NCI-H1092 (cell line): ENCODE measurements at places on chromosomes 6 and 20.

GRCh38 chr6:113857556-113858479 lies 673 bp downstream of the MARCKS start:
- DNase-seq = peak; percentile 40

DNA sequence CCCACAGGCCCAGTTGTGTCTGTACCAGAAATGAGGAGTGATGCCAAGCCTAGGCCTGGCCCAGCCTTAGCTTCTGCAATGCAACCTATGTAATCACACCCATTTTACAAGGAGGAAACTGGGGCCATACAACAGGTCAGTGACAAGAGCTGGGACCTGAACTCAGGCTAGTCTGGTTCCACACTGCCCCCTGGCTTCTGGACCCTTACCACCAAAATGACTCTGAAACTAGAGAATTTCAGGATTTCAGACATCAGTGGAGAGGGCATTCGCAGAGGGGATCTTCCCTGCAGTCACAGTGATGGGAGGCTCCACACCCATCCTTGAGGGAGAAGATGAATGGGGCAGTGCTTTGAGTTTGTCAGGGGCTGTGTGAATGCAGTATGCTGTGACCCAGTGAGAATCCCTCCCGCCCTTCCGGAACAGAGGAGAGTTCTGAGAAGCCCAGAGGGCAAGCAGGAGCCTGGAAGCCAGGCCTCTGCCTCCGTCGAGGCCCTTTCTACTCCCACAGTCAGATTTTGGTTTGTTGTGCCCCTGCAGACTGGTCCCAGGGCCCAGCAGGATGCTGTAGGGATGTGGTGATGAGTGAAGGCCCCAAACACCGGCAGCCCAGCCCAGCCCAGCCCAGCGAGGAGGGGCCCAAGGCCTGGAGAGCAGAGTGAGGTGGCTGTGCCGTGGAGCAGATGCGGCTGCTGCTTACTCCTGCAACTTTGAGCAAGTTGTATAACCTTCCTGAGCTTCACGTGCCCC lies 48.1 kb upstream of the MYL9 start:
- no peak for DNase-seq

- no peak for DNase-seq
Observed at GRCh38 chr6:42378536-42378935, 73.2 kb downstream of the TRERF1 start.

- no peak for DNase-seq
Observed at GRCh38 chr6:150355932-150356331, 12.9 kb upstream of the IYD start.

- DNase-seq = no peak
Observed at GRCh38 chr6:70375166-70375565, 38.1 kb upstream of the FAM135A start.

- DNase-seq = no peak
Observed at GRCh38 chr20:48739395-48740291, 88.2 kb downstream of the PREX1 start.

GRCh38 chr6:168049706-168050224 lies 29.2 kb downstream of the FRMD1 start:
- no peak for DNase-seq

DNA sequence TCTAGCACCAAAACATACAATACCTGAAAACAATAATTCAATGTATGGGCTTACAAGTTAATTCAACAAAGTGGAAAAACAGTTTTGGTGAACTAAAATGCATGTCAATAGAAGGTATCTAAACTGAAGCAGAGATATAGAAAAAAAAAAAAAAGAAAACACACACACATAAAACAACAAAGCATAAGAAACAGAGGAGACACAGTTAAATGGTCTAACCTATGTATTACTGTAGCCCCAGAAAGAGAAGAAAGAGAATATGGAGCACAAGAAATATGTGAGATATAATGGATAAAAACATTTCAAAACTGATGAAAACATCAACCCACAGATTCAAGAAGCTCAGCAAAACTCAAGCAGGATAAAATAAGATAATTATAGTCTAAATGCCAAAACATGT lies 118.7 kb downstream of the MAP3K5 start:
- no peak for DNase-seq

- DNase-seq = peak; percentile 51
Observed at GRCh38 chr20:11274141-11274594, 600.4 kb upstream of the JAG1 start.

GRCh38 chr6:16124198-16125180 lies 4.4 kb upstream of the MYLIP start:
- no peak for DNase-seq

GRCh38 chr6:166697113-166697512 lies 70.1 kb upstream of the RPS6KA2 start:
- no peak for DNase-seq

- no peak for DNase-seq
Observed at GRCh38 chr6:130161683-130162404, 60.9 kb downstream of the SAMD3 start.

- no peak for DNase-seq
Observed at GRCh38 chr20:44615876-44616603, 33.7 kb downstream of the PKIG start.

DNA sequence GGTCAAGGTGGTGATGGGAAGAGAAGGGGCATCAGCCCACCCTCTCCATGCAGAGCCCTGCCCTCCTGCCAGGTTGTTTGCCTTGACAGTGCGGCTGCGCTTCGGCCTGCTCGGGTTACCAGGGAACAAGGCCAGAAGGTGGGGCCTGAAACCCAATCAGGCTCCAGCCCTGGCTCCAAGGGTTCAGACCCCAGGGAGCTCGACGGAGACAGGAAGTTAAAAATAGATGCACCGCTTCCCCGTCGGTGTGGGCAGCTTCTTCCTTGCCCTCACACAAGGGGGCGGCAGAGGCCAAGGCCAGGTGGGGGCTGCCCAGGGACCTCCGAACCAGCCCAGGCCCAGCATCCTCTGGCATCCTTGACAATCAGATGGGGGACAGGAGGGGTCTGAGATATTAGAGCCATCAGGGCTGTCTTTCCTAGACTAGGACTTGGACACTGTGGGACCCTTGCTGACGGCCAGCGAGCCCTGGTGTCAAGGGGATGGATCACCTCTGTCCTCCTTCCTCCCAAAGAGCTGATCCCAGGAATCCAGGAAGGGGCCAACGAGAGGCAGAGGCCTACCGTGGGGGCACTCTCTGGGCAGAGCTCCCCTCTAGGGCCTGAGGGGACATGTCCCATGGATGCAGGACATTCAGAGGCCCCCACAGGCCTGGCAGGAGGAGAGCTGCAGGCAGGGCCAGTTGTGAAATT lies 65.2 kb downstream of the RIPOR3 start:
- peak; percentile 20 for DNase-seq

- DNase-seq = no peak
Observed at GRCh38 chr6:87661503-87661902, 40.5 kb downstream of the AKIRIN2 start.

DNA sequence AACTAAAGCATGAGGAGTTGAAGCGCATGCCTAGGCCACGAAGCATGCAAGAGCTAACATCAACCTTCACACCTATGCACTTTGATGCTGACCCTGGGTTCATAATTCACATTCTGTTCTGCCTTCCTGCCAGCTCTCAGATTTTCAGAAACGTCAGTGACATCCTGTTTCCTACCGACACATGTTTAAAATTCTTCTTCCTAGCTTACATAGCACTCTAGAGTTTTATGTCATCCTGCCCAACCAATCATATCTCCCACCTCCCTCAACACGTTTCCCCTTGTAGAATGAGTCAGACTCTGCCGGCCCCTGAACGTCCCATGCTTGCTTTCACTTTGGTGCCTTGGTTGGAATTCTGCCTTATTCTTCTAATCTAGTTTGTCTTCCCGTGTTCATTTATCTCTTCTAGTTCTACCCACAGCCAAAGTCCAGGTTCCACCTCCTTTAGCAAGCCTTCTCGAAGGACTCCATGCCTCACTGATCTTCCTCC lies 97.2 kb upstream of the MAP7 start:
- no peak for DNase-seq

DNA sequence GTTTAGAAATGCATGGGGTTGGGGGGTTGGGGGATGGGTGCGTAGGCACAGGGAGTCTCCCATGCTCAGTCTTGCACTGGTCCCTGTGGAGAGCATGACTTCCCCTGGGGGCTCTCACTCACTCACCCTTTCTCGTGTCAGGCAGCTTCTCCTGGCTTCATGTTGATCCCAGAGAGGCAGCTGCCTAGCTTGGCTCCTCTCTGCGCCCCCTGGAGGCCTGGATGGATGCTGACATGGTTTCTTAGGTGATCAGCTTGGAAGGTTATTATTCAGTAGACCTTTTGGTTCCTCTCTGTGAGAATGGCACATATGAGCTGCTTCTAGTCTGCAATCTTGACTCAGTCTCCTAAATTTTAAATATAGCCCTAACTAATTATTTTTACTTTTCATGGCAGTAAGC lies 109.3 kb upstream of the FAM83B start:
- DNase-seq = no peak

DNA sequence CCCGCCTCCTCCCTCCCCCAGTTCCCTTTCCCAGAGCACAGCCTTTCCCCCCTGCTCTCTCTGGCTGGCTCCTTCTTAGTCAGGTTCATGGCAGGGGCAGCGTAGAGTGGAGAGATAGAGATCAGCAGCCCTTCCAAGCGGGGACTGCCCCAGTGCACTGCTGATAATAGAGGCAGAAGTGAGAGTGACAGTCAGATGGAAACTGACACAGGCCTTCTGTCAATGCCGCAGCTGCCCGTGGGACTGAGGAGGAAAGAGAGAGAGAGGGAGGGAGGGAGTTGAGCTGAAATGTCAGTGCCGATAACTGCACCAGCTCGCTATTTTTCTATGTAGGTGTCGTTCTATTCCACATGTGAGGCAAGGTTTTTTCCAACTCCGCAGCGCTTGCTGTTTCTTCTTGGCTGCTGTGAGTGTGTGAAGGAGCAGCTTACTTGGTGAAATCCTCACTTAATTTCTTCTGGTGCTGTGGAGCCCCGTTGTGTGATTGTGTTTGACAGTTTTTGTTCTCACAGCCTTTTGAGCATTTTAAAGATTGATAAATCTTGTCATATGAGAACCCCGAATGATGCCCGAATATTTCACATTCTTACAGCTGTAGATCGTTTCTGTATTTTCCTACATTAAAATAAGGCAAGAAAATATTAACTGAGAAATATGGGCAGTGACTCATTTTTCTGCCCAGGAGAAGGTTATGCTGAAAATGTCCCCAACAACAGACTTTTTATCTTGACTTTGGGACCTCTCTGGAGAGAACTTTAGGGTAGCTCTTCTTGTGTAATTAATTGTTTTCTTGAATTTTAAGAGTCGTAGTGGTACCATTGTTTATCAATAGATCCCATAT lies 386.4 kb upstream of the MMS22L start:
- DNase-seq = no peak

DNA sequence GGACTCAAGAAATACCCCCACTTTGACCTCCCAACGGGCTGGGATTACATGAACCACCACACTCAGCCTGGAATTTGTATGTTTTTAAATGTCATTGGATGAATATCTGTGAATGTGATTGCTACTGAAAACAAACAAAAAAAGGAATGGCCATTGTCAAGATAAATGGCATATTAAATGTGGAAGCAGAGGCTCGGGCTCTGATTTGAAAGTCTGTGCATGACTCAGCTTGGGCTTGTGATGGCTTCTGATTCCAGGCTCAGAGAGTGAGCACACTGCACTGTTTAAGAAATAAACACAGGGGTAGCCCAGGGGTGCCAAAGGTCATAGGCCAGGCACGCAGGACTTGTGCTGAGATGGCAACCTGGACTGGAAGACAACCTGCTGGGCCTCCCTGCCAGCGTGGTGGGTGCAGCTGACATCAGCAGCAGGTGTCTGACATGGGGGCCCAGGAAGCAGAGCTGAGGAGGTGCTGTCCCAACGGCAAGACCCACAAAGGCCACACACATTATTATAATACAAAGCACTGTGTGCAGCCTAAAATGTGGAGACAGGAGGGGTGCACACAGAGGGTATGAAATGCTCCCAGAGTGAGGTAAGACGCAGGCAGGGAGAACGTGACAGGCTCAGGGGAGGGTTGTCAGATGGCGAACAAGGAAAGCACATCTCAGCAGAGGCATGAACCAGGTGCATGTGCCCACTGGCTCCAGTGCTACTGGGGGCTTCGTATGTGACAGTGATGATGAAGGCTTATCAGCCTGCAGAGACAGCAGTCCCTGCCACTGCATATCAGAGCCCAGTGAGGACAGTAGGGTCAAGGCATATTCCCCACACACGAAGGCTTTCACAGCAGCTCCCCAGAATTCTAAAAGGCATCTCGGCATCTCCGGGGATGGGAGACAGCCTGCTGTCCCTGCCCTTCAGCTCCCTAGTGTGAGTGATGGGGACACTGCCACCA lies 169.4 kb downstream of the SYNDIG1 start:
- DNase-seq = no peak

- DNase-seq = no peak
Observed at GRCh38 chr6:3364391-3364790, 92.5 kb downstream of the SLC22A23 start.

GRCh38 chr6:159871906-159872305 lies 18.9 kb upstream of the MAS1 start:
- DNase-seq = no peak

- DNase-seq = no peak
Observed at GRCh38 chr6:41411961-41412360, 76.6 kb downstream of the NCR2 start.

DNA sequence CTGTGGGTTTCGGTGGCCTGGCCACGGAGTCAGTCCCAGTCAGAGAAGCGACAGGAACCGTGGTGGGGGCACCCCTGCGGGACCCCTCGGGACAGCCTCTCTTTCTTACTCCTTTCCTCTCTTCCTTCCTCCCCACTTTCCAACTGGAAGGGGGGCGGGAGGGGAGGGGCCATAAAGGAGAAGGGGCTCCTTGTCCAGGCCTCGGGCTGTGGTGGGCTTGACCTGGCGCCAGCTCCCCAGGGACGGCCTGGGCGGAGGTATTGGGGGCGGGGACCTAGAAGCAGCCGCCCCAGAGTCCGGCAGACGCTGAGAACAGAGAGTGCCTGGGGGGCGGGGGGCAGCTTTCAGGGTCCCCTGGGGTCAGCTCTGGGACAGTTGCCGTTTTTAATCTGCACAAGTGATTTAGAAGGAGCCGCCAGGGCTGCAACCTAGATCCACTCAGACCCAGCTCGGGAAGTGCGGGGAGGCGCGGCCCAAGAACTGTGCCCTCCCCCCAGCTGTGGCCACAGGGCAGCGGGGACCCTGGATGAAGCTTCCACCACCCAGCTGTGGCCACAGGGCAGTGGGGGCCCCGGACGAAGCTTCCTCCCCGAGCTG lies 6.4 kb upstream of the ABHD16B start:
- DNase-seq = no peak

DNA sequence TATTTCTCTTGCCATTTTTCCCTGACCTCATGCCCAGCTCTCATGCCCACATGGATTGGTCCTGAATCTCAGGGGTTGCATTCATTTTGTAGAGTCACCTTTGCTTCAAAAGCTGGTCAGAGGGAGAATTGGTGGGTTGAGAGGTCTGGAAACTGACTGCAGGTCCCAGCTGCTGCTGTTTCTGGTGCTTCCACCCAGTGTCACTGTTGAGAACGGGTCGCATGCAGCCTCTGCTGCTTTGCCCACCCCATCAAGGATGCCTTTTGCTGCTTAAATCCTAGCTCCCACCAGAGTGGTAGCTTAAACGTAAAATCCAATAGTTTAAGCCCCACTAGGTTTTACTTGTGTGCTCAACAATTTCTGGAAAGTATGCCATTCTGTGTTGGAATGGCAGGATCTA lies 211.4 kb upstream of the TSHZ2 start:
- DNase-seq = no peak
